ENCODE measurements at places on chromosomes 16 and 17.

GRCh38 chr17:55482591-55483389 lies 28.5 kb downstream of the SMIM36 start:
- DNase-seq: no peak

- DNase-seq: no peak
Measured at GRCh38 chr17:66583112-66583748, 251.7 kb upstream of the CACNG5 start.

GRCh38 chr17:77888242-77889134 lies 70.0 kb upstream of the TNRC6C start:
- DNase-seq: no peak

- no peak for DNase-seq
Measured at GRCh38 chr16:60989592-60989991, 1046.6 kb downstream of the CDH8 start.

GRCh38 chr17:2814481-2815341 lies 18.5 kb downstream of the RAP1GAP2 start:
- peak; percentile 74 for DNase-seq

DNA sequence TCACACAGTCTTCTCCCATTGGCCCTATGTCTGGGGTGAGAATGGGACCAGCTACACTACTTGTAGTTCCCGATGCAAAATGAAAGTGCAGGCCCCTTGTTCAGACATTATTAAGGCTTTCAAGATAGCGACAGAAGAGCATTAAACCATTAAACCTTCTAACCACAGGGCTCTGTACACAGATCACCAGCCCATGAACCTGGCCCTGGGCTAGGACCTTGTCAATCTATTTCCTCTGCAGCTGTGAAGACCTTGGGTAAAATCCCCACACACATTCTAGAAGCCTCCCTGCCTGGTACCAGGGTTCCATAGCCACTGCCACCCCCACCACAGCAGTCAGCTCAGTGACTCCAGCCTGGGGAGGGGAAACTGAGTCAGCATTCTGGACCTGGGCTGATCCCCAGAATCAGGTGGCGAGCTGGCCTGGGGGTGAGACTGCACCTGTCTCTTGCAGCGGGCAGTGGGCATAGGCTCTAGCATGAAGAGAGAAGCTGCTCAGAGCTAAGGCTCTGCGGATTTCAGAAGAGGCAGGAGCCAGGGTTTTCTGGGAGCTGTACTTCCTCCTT lies 119.7 kb upstream of the LHX1 start:
- DNase-seq: no peak

DNA sequence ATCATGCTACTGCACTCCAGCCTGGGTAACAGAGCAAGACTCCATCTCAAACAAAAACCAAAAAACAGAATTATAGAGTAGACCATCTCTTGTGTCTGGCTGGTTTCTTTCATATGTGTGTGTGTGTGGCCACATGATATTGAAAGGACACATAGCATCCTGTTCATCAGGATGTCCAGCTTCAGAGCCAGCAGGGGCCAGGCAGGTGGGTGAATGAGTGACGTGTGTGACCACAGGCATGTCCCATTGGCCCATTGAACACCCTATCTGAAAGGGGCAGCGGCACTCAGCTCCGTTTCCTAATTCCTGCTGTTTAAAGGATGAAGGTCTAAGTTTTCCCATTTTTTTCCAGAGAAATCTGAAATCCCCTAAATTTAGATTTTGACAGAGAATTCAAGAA lies 174.2 kb downstream of the PRKCB start:
- no peak for DNase-seq

GRCh38 chr17:47338026-47338425 lies 14.3 kb downstream of the EFCAB13 start:
- no peak for DNase-seq

DNA sequence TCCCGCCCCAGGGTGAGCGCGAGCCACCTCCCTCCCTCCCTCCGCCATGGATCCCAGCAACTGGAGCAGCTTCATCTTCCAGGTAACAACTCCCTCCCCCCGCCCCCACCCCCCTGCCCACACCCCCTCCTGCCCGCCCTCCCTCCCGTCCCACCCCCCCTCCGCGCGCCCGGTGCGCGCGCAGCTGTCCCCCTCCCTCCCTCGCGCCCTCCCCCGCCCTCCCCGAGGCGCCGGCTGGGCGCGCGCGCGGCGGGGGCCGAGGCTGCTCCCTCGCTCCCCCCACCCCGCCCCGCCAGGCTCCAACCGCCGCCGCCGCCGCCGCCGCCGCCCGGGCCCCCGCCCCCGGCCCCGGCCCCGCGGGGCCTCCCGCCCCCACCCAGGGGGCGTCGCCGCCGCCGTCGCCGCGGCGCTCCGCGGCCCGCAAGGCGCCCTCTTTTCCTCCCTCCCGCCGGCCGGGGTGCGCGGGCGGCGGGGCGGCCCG lies at the start of gene MAZ:
Gene MAZ (plus strand): TSS at position 431 of the 481 bp plus-strand sequence. CDS start 173 bp downstream, outside the sequence.
- no peak for DNase-seq

DNA sequence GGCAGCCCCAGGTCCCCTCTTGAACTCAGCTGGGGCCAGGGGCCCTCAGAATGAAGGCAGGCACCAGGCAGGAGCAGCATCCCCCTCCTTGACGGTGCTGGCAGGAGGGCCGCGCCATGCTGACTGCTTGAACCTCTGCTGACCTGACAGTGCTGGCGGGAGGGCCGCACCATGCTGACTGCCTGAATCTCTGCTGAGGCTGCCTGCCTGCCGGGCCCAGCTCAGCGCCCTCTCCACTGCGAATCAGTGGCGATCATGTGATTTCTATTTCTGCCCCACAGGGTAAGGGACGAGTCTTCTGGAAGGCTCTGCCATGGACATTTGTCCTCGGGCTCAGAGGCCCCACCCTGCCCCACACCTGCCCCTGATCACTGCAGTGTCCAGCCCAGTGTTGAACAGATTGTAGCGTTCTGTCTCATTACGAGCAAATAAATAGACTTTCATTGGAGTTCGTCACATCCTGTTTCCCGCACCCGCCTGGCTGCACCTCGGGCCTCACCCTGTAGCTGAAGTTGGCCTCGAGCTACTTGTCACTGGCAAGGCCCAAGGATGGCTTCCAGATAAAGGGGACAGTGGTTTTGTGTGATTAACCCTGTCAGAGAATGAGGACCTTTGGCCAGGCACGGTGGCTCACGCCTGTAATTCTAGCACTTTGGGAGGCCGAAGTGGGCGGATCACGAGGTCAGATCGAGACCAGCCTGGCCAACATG lies 8.6 kb downstream of the C16orf90 start:
- no peak for DNase-seq

DNA sequence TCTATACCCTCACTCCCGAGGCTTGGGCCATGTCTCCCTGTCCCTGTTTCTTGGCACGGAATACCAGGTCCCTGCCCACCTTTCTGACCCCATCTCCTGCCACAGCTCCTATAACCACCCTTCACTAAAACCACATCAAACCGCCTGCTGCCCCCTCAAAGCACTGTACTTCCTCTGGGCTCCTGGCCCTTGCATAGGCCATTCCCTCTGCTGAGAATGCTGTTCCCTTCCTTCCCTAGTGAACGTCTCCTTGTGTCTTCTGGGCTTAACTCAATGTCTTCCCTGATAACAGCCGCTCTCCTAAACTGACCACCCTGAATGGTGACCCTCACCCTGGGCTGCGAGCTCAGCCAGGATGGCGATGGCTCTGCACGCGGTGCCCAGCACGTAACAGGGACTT lies 10.7 kb downstream of the AANAT start:
- DNase-seq: no peak

DNA sequence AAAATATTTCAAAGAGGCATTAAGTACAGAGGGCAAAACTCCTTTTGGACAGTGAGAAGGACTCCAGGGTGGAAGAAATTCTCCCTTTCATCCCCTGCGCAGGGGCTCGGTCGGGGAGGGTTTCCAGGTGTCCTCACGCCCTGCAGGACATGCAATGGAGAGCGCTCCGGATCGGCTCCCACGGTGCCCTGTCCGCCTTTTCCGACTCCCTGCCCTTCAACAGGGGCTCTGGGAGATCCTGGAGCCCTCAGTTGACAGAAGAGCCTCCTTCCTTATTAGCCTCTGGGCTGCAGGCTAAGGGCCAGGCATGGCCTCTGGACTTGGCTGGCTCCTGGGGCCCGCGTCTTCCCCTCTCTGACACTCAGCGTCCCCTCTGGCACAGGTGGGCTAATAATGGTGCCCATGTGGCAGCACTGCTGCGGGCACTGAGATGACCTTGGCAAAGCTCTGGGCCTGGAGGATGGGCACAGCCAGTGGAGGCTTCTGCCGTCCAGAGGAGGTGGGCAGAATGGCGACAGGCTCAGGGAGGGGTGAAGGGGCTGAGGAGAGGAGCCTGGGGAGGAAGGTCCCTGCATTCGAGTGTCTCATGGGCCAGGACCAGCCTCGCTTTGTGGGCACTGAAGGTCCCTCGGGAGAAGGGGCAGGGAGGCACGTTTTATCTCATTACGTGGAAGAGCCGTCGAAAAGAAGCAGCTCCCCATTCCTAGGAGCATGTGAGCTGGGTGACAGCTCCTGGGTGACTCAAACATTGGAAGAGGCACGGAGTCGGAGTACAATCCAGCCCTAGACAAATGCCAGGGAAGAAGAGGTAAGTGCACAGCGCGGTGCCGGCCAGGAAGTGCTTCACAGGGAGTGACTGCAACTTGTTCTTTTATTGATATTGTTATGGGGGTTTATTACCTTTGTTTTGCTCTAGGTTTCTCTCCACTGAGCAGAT lies 161.7 kb downstream of the IRF8 start:
- no peak for DNase-seq

GRCh38 chr16:62392698-62393097 lies 356.5 kb upstream of the CDH8 start:
- DNase-seq: no peak

- no peak for DNase-seq
Measured at GRCh38 chr16:55370762-55371482, 46.9 kb downstream of the IRX6 start.

DNA sequence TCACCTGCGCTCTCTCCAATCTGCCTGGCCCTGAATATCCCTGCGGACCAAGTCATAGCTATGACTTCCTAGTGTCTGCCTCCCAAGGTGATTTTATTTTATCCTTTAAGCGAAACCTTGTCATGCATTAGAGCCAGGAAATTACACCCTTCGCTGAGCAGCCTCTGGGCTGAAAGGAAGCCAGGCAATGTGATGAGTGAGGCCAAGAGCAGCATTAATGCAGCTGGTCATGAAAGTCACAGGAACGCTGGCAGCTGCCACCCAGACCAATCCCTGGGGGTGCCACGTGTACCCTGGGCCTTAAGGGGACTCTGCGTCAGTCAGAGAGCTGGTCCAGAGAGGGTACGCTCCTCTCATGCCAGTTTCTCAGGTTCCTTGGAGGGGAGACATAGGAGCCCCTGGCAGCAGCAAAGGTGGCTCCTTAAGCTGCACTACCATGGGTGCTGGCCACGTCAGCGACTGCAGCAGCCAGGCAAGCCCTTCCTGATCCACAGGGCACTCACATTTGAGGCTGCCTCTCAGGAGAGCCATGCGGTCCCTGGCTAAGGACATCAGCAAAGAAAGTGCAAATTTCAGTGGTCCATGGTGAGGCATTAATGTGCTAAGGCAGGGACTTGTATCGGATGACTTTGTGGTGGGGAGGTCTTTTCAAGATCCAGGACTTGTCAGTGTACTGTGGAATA lies 42.7 kb upstream of the WSCD1 start:
- no peak for DNase-seq

DNA sequence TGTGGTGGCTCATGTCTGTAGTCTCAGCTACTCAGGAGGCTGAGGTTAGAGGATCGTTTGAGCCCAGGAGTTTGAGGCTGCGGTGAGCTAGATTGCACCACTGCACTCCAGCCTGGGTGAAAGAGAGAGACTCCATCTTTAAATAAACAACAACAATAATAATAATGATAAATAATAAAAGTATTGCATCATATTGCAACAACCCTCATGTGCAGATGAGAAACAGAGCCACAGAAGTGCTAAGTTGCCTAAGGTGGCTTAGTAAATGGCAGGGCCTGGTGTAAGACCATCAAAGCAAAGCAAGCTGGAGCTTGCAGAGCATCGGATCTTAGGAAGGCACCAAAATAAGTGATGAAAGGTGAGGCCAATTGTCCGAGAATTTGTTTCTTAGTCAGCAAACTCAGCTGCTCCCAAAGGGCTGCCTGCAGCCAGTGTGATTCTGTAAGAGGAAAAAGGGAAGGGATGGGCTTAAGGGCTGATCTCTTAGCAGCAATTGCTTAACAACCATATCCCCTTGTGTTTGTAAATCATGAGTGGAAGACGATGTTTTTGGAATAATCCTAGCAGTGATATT lies 45.3 kb upstream of the HS3ST3A1 start:
- no peak for DNase-seq

GRCh38 chr16:80585764-80586163 lies 45.0 kb downstream of the DYNLRB2 start:
- no peak for DNase-seq

All from stimulated activated CD4-positive, alpha-beta T cell treated with anti-CD3 and anti-CD28 coated beads, TNF-alpha, amount 100 ng/mL, for 48 hours (primary cell).